CD4-positive, alpha-beta memory T cell (primary cell): ENCODE measurements at places on chromosomes 6 and 20. TPM values are rescaled to one million over a fixed set of nuclear protein-coding genes. Genes with fewer than 3 reads are reported as not detected.

LINC00237 gene
- polyA plus RNA-seq, result not detected

R3HDML gene
- not detected for polyA plus RNA-seq

MMP24OS gene
- polyA plus RNA-seq, result 17.4 TPM

BPIFB4 gene
- polyA plus RNA-seq, result not detected
